ENCODE measurements at places on chromosomes 6 and 20. TPM values are rescaled to one million over a fixed set of nuclear protein-coding genes. Genes with fewer than 3 reads are reported as not detected.

GRCh38 chr6:109028439-109028838 is 66.2 kb downstream of the SESN1 start:
- H3K4me3 ChIP-seq, result no peak overlapping the region
- no peak for DNase-seq
- peaks cover 3% of the 10 kb centered on the region for H3K27me3 ChIP-seq
- H3K36me3 ChIP-seq, result no peaks in the 10 kb centered on the region

DNA sequence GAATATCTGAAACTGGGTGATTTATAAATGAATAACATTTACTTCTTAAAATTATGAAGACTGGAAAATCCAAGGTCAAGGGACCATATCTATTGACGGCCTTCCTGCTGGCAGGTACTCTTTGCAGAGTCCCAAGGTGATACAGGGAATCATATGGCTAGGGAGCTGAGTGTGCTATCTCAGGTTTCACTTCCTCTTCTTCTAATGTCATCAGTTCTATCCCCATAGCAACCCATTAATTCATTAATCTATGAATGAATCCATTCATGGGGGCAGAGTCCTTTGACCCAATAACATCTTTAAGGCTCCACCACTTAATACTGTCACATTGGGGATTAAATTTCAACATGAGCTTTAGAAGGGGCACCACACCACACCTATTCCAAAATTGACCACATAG is 772.0 kb downstream of the HACE1 start:
- no peak overlapping the region for H3K4me3 ChIP-seq
- H3K36me3 ChIP-seq, result no peaks in the 10 kb centered on the region
- H3K27ac ChIP-seq, result no peak overlapping the region
- no peak for DNase-seq

- no peak overlapping the region for H3K4me3 ChIP-seq
- DNase-seq, result no peak
- H3K36me3 ChIP-seq, result peaks cover 9% of the 10 kb centered on the region
- peaks cover 30% of the 10 kb centered on the region for H3K4me1 ChIP-seq
Observed at GRCh38 chr6:3911614-3912336, 62.6 kb downstream of the FAM50B start.

The EGFL8 gene
- 6.0 TPM for total RNA-seq
